Activated naive CD4-positive, alpha-beta T cell treated with anti-CD3 and anti-CD28 coated beads, Interleukin-2, amount 50 U/mL, for 72 hours (primary cell): ENCODE measurements at places on chromosomes 7 and 10.

GRCh38 chr7:23925088-23925487 is 215.1 kb downstream of the STK31 start:
- no peak for DNase-seq

DNA sequence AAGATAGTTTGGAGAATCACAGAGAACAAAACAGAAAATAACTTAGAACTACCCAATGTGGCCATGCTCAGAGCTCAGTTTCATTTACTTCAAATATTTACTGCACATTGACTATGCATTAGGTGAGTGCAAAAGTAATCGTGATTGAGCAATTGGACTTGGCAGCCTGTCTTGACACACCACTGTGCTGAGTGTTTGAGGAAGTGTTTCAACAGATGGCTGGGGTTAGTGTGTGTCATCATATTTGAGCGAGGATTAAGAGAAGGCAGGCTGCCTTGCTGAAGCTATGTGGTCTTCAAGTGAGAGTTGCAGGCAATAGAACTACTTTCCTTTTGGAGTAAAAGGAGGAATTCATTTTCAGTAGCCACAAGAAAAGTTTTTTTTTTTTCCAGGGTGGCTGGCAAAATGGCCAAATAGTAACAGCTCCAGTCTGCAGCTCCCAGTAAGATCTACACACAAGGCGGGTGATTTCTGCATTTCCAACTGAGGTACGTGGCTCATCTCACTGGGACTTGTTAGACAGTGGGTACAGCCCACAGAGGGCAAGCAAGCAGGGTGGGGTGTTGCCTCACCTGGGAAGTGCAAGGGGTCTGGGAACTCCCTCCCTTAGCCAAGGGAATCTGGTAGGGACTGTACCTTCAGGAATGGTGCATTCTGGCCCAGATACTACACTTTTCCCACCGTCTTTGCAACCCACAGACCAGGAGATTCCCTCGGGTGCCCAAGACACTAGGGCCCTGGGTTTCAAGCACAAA is 37.6 kb downstream of the AKR1C4 start:
- DNase-seq = no peak

DNA sequence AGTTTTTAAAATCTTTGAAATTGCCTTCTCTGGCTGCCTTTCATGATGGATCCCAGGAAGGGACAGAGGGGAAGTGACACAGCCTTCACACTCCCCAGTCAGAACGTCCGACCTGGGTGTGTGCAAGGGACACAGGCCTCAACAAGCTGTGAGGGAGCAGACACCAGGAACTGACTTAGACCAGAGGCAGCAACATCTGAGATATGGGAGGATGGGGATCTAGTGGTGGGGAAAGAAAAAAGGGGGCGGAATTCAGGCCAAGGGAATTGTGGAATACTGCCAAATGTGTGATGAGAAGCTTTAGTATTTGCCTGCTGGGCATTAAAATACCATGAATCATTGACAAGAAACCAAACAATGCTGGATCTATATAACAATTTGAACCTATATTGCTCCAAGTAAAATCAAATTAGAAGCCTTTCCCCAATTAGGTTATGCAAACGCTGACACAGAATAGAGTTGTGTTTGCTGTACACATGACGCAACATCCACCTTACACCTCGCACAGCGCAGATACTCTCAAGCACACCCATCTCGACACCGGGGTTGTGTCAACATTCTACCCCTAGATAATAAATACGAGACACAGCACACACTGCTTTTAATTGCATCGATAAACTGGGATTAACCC is 17.2 kb upstream of the MNX1 start:
- DNase-seq = no peak

GRCh38 chr7:128108641-128109423 is 77.6 kb upstream of the LRRC4 start:
- DNase-seq = no peak

- DNase-seq = no peak
These were observed 1.5 kb downstream of the KCP start for GRCh38 chr7:128908750-128909624.

GRCh38 chr7:138886501-138886917 is 88.5 kb upstream of the ATP6V0A4 start:
- DNase-seq = peak; percentile 71

DNA sequence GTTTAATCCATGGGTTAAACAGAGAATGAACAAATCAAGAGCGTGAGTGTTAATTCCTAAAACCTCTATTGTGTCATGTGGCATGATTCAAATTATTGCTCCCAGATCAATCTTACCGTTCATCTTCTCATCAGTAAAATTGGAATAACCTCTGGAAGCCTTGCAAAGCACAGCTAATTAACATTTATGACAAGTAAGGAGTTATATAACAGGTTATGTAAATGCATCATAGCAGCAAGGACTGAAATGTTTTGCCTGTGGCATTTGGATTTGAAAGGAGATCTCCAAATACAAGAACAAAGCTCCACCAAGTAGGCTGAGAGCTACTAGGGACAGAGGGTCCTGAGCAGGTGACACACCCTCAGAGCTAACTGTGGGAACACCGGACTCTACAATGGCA is 502.9 kb upstream of the CELF2 start:
- DNase-seq = no peak
